Heart right ventricle (tissue), 16 donors: ENCODE measurements at places on chromosomes 16 and 17. TPM values are rescaled to one million over a fixed set of nuclear protein-coding genes. Genes with fewer than 3 reads are reported as not detected.

Gene SMTNL2
- total RNA-seq = 43.4 TPM

Gene MT1F
- 7.7 TPM for total RNA-seq

GRCh38 chr16:56488035-56488434 lies 31.8 kb downstream of the BBS2 start:
- DNase-seq = no peak

Gene ABCC11
- total RNA-seq = 0.24 TPM

Gene RPUSD1
- total RNA-seq = 9.9 TPM

GRCh38 chr17:1109606-1110540 lies 69.9 kb downstream of the ABR start:
- DNase-seq = no peak

DNA sequence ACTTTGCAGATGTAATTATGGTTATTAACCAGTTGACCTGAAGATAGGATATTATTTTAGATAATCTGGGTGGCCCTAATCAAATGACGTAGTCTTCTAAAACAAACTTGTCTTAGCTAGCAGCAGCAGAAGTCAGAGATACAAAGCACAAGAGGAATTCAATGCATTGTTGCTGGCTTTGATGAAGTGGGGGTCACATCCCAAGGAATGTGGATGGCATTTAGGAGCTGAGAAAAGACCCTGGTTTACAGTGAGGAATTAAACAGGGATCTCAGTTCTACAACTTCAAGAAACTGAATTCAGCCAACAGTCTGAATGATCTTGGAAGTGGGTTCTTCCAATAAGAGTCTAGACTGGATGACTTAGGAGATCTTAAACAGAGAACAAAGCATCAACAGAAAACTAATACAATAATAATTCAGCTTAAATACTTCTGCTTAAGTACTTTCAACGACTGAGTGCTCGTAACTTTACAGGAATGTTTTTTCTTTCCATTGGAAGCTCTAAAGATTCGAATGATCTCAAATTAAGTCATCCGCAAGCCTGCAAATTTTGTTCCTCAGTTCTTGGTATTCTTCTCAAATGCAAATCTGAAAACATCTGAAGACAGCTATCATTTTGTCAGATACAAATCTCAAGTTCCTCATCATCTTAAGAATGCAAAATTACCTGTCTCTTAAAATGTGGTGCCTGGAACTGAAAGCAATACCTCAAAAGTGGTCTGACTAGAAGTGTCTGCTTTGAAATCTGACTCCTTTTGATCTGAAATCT lies 3.3 kb downstream of the C16orf46 start:
- DNase-seq = no peak

GRCh38 chr16:8678068-8678927 lies 3.9 kb downstream of the ABAT start:
- no peak for DNase-seq

DNA sequence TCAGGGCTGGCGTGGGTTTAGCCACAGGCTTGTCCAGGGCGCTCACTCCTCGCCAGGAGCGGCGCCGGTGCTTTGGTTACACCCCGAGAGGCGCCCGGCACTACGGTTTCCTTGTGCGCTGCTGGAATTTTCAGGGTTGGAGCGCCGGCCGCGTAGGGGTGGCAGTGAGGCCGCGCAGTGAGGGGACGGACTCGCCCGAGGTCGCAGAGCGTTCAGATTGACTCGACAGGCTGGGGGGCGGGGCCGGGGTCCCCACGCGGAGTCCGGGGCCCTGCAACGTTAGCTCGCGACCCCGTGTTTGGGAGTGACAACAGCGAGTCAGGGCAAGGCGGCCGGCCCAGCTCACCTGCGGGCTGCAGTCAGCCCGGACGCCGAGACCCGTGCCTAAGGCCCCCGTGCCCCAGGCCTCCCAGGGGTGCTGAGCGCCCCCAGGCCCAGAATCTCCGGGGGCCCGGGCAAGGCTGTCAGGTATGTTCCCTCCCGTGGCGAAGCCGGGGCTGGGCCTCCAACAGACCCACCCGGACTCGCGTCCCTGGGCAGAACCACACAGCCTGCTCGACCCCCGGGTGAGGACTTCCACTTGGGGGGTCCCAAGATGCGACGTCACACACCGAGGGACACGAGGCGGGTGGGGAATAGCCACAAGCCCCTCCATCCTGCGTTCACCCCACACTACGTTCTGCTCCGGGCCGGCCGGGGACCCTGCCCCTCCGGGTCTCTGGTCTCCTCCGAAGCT lies 1.3 kb upstream of the ACTG1 start:
- peak; percentile 72 for DNase-seq

- no peak for DNase-seq
These were observed 101.2 kb downstream of the WWOX start for GRCh38 chr16:78200623-78201096.

Gene RASL10B
- 10.8 TPM for total RNA-seq

Gene CPPED1
- 15.0 TPM for total RNA-seq

Gene SPATA22
- total RNA-seq = 0.27 TPM
